Mesenteric fat pad (tissue), 1 donor: ENCODE measurements at places on chromosomes 3 and 15. TPM values are rescaled to one million over a fixed set of nuclear protein-coding genes. Genes with fewer than 3 reads are reported as not detected.

DNA sequence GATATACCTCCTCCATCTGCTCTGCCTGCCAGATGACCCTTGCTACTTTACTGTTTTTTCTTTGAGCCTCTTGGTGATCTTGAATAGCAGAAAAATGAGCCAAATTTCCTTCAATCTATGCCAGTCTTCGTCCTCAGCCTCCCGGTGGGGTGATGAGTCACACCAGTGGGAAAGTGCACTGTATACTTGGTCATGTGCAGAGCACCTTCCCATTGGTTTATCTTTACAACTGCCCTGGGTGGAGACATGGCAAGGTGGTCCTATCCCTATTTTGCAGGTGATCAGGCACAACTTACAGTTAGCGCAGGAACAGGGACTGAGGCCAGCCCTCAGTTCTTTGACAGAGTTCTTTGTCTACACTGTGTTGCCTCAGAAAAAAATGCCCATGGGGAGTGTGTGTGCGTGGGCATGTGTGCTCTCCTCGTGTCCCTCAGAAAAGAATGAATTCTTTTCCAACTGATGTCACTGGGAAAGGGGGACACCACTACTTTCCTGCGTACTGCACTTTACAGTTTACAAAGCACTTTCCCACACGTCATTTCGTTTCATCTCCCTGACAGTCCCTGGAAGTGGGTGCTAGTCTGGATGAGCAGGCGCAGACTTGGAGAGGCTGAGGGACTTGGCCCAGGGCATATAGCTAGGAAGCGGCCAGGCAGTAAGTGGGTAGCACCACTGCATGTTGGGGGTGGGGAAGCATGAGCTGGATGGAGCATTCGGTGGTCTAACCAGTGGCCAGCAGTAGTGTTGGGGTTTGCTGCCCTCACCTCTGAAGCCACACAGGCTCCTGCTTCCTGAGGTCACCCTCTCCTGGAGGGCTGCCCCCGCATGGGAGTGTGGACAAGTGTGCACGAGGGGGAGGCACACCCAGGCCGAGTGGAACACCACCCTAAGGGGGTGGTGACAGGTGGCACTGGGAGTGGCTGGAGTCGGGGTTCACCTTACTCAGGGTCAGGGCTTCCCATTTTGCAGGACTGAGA lies 24.1 kb downstream of the SMAD3 start:
- no peak for DNase-seq

DNA sequence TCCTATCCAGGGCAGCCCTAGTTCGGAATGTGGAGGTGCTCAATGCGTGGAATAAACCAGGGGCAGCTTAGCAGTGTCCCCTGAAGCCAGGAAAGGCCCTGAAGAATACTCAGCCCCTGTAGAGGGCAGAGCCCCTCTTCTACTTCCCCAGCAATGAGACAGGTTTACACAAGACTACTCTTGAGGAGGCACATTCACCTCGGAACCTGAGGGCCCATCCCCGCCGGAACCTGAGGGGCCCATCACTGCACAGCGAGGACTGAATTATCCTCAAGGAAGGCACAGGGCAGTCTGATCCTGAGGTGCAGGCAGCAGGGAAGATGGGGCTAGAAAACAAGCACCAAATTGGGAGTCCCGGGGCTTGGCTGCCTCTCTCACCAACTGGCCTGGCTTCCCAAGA lies 22.2 kb downstream of the CCDC13 start:
- DNase-seq, result peak; percentile 53

DNA sequence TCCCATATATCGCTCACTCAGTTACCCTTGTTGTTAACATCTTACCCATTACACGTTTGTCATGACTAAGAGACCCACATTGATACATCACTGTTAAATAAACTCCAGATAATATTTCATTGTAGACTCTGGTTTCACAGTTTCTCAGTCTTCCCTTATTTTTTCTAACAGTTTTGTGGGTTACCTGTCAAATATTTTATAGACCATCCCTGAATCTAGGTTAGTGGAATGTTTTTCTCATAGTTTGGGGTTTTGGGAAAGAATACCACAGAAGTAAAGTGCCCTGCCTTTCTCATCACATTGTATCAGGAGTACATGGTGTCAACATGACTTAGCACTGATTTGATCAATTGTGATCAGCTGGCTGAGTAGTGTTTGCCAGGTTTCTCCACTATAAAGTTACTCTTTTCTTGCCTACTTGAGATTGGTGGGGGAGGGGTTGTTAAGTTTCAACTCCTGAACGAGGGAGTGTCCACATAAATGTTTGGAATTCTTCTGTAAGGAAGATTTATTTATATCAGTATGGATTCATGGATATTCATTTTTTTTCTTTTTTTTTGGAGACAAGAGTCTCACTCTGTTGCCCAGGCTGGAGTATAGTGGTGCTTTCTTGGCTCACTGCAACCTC lies 25.9 kb downstream of the RNF111 start:
- DNase-seq, result no peak

Gene C15orf62
- 0.19 TPM for total RNA-seq
